ENCODE measurements at places on chromosomes 5 and 9.

DNA sequence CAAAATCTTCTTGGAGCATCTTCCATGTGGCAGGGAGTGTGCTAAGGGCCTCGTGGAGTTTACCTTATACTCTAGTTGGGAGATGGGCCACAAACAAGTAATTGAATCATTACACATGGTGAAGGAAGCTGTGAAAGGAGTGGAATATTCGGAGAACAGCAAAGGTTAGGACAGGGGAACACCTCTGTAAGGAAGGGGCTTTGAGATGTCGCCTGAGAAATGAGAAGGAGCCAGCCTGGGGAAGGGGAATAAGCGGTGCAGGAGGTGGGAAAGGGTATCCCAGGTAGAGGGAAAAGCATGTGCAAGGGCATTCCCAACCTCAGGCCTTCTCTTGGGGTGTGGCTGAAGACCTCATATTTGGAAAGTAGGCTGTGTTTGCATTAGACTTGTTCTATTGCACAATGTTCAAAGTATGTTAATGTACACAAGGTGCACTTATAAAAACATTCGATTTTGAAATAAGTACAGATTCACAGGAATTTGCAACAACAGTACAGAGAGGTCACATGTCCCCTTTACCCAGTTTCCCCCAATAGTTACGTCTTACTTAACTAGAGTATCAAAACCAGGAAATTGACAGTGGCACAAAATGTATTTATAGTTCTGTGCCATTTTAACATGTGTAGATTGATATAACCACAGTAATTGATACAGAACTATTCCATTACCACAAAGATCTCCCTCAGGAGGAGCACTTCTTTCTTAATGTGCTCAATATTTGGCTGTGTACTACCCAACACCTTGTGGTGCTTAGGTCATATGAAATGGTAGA is 2.4 kb upstream of the STOM start:
- no peak for DNase-seq

DNA sequence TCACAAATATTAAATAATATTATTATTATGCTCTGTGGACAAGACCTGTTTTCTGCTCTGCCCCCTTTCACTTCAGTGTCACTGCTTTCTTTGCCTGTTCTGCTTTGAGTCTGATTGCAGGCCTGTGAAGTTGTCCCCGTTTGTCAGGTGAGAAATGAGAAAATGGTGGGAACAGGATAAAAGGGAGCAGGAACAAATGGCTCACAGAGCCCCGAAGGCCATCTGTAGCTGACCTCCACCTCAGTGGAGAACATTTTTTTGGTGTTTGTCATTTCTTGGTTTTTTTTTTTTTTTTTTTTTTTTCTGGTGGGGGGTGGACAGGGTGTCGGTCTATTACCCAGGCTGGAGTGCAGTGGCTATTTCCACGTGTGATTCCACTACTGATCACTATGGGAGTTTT is 13.2 kb upstream of the S100Z start:
- DNase-seq = no peak

GRCh38 chr5:38621840-38622437 is 65.5 kb upstream of the LIFR start:
- no peak for DNase-seq

- DNase-seq = no peak
Measured at GRCh38 chr9:91771864-91772263, 178.2 kb downstream of the ROR2 start.

DNA sequence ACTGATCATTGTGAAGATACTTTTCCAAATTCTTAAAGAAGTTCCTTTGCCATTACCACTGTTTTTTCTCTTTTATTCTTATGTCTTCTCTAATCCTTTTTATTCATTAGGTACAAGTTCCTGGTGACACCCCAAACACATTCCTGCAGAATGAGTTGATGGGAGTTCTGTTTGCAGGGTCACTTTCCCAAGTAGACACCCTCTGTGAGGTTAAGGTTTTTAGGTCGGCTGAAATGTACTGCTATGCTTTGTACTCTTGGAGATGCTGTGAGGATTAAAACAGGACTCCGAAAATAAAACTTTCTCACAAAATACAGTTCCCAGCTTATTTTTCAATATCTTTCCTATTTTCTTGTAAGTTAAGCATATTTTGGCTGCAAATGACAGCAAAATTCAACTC is 143.3 kb upstream of the TLE4 start:
- DNase-seq = no peak

GRCh38 chr9:27564670-27565069 is 8.6 kb downstream of the C9orf72 start:
- DNase-seq = no peak

DNA sequence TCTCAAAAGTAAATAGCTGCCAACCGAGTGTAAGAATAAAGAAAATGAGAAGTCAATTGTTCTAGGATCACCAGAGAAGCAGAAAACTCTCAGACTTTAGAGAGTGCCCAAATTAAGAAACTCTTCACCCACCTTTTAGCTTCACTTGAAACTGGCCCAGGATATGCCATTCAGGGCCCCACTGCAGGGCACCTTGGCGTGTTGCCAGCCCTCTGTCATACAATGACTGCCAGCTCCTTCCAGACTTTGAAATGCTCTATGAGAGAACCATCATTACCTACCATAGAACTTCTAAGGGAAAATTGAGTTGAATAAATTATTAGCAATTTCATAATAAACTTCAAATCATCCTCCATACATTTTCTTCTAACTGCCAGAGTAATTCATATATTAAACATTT is 240.5 kb downstream of the CETN3 start:
- DNase-seq = no peak

GRCh38 chr5:72836810-72837209 is 20.3 kb downstream of the TNPO1 start:
- no peak for DNase-seq

DNA sequence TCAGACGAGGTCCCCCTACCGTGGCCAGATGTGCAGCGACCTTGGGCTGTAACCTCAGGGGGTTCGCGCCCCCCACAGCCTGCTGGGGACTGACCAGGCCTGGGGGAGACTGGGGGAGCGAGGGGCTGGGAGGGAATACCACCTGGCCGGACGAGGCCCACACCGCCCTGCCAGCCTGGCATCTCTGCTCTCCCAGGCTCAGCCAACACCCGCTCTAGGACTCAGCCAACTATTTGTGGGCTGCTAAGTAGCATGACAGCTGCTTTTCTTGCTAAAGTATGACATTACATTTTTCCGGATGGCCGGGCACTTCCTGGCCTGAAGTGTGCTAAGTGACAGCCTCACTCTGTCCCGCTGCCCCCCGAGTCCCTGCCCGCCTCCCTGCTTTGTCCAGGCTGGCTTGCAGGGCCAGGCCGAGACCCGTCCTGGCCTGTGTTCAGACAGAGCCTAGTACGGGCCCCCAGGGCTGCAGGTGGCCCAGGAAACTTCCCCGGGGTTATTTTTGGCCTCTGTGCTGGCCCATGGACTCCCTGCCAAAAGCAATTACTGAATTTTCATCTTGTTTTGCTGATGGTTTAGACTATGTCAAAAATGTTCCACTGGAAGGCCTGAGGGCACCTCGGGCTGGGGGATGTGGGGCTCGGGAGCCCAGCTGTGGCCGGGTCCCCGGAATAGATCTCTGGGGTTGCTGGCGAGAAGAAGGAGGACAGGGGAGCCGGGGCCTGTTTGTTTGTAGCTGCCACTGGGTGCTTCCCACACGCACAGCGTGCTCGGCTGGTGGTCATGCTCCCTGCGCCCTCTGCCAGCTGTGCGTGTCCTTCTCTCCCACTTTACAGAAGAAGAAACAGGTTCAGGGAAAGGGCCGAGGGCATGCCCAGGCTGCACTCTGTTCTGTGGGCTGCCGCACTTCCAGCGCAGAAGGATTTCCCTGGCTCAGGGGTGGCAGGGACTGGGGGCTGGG is 13.4 kb upstream of the SLC2A6 start:
- no peak for DNase-seq

DNA sequence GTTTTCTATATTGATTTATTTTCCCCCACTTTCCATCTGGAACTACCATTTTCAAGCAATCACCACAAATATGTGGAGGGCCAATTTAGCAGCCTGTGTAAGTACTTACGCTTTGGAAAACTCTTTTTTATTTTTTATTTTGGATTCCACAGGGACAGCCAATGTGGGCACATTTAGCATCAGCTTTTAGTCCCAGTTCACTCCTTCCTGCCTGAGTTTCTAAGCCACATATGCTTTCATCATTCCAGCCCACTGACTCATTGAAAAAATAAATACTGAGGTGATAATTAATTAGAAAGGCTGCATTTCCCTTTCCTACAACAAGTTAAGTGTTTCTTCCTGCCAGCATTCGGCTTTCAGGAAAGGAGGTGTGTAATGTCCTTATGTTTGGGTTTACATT is 76.8 kb downstream of the TMEM167A start:
- DNase-seq = no peak

DNA sequence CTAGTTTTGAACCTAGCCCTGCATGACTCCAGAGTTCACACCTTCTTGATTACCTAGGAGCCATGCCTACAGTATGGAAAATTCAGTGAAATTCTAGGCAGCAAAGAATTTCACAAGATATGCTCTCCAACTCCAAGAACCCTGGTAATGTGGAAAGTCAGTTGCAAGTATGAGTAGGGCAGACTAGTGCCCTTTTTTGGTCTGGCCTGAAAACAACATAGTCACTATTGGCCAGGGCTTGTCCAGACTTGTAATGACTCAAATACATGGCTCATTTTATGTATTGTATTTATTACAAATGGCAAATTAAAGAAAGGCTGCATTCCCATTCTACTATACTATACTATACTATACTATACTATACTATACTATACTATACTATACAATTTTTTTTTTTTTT is 160.4 kb downstream of the ESM1 start:
- no peak for DNase-seq

DNA sequence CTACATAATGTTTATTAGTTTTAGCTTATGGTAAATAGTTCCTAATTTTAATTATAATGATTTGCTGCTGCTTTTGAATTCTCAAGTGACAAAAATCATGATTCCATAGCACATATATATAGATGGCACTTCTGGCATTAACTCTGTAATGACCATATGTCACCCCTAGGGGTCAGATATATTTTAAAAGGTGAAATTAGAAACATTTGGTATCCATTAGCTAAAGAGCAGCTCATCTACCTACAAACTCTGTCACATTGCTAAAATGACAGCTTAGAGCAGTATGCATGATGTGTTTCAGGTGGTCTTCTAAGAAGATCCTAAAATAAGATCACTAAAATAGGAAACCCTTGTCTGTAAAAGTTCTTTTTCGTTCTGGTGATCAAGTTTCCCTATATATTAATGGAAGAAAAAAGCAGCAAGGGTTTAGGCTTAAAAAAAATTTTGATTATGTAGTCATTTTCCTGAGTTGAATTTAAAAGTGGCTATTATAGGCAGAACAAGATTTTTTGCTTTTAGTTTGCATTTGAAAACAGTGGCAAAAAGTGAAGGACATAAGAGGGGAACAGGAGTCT is 157.7 kb upstream of the POU5F2 start:
- no peak for DNase-seq

DNA sequence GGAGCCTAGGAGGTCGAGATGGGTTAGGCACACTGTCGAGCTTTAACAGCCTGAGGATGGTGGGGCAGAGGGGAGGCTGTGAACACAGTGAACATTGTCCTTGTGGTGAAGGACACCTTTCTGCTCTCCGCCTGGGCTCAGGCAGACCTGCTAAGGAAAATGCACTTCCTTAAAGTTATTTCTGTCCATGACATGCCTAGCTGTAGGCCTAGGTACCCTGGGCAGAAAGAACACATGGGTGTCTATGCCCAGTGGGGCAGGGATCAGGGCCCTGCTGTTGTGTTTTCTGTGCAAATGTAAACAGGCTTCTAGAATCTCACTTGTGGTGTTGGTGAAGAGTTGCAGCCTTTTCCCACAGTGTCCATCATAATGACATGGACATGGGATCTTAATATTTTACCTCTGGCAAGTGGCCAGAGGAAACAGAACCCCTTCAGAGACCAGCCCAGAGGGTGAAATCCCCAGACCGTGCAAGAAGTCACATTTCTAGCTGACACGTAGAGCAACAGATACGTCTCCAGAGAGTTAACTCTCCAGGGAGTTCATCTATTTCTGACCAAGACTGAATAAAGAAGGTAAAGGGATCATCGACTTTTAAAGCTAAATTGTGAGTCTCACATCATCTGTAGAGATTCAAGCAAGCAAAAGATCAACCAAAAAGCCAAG is 79.2 kb downstream of the C9orf152 start:
- no peak for DNase-seq

GRCh38 chr9:35907711-35908503 is 1.4 kb upstream of the SPAAR start:
- no peak for DNase-seq

GRCh38 chr5:124560370-124560769 is 186.1 kb downstream of the ZNF608 start:
- no peak for DNase-seq

DNA sequence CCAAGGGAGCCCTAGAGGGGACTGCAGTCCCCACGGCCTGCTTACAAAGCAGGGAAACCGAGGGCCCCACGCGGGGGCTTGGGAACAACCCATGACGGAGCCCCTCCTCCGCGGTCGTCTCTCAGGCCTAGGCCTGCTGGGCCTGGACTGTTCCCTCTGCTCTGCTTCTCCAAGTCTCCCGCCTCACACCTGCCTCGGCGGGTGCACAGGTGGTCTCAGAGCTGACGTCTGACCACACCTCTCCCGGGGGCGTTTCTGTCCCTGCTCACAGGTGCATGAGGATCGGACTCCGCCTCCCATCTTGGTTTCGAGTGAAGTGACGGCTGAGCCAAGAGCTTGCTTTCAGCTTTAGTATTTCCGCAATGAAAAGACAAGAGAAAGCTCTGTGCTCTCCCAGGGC is 72.1 kb downstream of the MRPL36 start:
- no peak for DNase-seq

- no peak for DNase-seq
Measured at GRCh38 chr5:34486849-34487158, 169.3 kb upstream of the RAI14 start.

DNA sequence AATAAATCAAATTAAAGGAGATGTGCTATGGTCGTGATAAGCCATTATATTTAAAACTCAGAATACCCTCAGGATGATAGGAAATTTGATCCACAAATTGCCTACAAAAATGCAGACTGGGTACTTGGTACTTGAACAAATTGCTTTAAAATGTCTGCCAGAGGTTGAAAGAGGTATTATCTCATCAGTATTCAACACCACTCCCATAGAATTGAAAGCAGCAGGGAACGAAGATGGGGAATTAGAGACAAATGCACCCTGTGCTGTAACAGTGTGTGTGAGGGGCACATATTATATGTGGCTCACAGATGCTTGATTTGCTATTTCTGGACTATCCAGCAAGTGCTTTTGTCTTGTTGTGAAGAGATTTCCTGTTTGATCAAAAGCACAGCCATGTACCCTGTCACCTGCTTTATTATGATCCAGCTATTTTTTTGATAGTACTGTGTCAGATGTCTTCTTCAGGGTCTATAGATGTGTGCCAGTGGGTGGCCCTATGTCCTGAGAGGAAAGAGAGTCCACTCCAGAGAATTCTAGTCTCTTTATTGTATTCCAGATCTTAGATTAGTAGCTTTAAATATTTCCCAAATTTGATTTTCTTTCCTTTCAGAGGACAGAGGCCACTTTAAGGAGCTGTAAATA is 120.1 kb downstream of the XRCC4 start:
- no peak for DNase-seq

GRCh38 chr5:126865299-126865698 is 88.4 kb downstream of the LMNB1 start:
- no peak for DNase-seq
